ENCODE measurements at places on chromosomes 6 and 20.

GRCh38 chr6:27514906-27515495 lies 42.1 kb upstream of the ZNF184 start:
- DNase-seq = no peak

- no peak for DNase-seq
Observed at GRCh38 chr6:20708367-20709124, 174.3 kb downstream of the CDKAL1 start.

DNA sequence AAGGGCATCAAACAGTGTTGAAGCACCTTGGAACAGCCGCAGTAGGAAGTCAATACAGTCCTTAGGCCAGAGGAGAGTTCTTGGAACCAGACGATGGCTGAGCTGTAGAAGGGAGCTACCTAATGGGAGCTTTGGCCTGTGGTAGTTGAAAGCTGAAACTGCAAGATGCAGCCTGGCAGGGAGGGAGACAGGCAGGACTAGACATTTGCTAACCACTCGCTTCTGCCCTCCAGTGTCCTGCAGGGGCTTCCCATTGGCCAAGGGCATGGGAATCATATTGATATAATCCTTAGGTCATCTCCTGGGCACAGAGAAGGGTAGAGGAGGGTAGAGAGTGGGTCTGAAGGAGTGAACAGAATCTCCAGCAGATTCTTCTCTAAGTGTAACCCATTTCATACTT lies 60.4 kb downstream of the TPD52L1 start:
- no peak for DNase-seq

DNA sequence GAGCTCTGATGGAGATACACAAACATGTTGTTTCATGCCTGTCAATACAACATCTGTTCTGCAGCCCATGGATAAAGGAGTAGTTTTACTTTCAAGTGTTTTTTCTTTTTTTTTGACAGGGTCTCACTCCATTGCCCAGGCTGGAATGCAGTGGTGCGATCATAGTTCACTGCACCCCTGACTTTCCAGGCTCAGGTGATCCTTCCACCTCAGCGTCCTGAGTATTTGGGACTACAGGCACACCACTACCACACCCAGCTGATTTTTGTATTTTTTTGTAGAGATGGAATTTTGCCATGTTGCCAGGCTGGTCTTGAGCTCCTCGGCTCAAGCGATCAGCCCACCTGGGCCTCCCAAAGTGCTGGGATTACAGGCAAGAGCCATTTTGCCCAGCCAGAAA lies 97.0 kb downstream of the SMAP1 start:
- no peak for DNase-seq

- DNase-seq = peak; percentile 72
Observed at GRCh38 chr6:137341681-137342195, 122.6 kb upstream of the IFNGR1 start.

DNA sequence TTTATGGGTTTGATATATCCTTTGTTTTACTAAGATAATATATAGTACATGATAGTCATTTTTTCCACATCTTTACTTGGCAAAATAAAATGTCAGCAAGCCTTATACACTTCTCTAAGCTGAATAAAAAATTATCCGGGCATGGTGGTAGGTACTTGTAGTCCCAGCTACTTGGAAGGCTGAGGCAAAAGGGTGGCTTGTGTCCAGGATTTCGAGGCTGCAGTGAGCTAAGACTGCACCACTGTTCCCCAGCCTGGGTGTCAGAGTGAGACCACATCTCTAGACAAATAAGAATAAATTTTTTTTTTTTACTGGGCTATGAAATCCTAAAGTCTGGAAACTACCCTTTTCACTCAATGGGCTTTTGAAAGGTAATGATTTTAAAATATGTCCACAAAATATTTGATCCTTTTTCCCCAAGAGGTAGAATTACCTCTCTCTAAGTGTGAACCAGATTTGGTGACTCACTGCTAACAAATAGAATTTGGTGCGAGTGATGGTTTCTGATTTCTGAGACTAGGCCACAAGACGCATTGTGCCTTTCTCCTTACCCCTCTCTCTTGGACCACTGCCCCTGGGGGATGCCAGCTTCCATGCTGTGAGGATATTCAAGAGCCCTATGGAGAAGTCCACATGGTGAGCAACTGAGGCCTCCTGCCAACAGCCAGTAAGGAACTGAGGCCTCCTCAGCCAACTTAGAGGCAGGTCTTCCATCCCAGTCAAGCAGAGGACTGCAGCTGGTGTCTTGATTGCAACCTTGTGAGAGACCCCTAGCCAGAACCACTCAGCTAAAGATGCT lies 84.2 kb upstream of the ZNFX1 start:
- DNase-seq = no peak

- no peak for DNase-seq
Observed at GRCh38 chr20:25310921-25311728, 63.2 kb downstream of the PYGB start.

GRCh38 chr20:38132910-38133501 lies 32.1 kb downstream of the TGM2 start:
- DNase-seq = no peak

GRCh38 chr20:23636182-23636907 lies 1.4 kb downstream of the CST3 start:
- DNase-seq = no peak

- DNase-seq = no peak
Observed at GRCh38 chr20:20836836-20837235, 124.4 kb upstream of the RALGAPA2 start.

DNA sequence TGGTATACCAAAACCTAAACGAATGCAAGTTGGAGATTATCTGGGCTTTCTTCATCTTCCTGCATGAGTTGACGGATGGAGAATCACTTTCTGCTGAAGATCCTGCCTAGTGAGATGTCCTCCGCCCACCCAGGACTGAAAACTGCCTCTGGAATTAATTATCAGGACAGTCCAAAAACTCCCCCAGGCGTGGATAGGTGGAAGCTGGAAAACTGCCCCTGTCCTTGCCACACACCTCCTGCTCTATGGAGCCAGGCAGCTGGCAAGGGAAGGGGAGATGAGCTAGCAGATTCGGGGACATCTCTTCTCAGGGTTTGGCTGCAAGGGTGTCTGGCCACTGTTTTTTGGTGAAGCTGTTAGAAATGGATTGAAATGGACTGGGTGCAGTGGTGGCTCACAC lies 89.3 kb upstream of the ZNFX1 start:
- no peak for DNase-seq

DNA sequence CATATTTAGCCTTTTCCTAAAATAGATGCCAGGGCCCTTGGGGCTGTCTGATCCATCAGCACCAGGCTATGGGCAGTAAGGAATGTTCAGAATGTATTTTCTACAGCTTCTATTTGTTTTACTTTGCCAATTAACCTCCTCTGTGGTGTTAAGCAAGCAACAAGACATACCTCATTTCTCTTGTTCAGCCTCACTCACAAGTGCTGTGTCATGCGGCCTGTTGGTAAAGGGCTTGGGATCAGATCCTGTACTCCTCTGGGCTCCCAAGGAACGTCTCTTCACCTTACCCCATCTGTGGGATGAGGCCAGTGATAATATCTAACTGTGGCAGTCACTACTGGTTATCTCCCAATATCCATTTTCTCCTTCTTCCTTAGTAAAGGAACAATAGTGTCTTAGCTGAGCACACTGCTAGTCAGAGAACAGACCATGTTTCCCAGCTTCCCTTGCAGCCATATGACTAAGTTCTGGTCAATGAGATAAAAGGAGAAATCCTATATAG lies 7.0 kb upstream of the DSTN start:
- no peak for DNase-seq

- DNase-seq = peak; percentile 23
Observed at GRCh38 chr20:33653218-33653899, 8.8 kb upstream of the C20orf144 start.

DNA sequence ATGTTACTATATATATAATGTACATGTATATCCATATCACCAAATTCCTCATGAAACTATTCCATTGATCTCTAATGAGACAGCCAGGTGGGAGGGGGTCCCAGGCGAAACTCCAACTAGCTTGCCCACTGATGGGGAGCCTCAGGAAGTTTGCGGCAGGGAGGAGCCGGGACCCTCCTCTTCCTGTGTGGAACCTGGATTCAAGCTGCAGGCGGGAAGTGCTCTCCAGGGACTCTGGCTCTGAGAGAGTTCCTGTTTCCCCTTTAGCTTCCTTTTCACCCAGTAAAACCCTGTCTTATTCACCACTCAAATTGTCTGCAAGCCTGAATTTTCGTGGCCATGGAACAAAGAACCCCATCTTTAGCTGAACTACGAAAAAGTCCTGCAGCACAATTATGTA lies 152.2 kb downstream of the OPN5 start:
- no peak for DNase-seq

DNA sequence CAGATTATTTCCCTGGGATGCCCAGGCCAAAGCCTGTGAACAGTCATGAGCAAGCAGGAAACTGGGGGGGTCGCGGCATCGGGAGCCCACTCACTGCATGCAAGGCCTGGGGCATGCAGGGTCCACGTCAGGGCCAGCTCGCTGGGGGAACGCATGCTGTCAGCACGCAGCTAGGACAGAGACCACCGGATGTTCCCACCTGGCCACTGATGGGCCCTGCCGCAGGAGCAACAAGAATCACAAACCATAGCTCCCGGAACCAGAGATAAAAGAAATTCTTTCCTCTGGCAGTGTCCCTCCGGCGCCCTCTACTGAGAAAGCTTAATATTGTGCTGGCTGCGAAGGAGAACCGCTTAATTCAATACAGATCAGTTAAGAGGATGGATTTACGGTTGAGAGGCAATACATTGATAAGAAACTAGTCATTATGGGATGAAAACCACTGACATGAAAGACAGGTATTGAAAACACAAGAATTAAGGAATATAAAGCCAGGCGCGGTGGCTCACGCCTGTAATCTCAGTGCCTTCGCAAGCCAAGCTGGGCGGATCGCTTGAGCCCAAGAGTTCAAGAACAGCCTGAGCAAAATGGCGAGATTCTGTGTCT lies 32.6 kb downstream of the C6orf15 start:
- peak; percentile 71 for DNase-seq

DNA sequence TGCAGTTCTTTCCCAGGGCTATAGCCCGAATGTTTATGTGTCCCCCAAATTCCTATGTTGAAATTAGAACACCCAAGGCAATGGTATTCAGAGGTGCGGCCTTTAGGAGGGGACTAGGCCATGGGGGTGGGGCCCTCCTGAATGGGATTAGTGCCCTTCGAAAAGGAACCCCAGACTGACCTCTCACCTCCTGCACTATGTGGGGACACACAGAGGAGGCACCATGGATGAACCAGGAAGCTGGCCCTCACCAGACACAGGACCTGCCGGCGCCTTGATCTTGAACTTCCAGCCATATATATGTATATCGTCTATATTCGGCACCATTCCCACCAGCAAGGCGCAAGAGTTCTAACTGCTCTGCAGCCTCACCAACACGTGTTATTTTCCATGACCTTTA lies 101.5 kb upstream of the BHLHE23 start:
- no peak for DNase-seq

- no peak for DNase-seq
Observed at GRCh38 chr20:51456511-51457509, 85.7 kb downstream of the NFATC2 start.

DNA sequence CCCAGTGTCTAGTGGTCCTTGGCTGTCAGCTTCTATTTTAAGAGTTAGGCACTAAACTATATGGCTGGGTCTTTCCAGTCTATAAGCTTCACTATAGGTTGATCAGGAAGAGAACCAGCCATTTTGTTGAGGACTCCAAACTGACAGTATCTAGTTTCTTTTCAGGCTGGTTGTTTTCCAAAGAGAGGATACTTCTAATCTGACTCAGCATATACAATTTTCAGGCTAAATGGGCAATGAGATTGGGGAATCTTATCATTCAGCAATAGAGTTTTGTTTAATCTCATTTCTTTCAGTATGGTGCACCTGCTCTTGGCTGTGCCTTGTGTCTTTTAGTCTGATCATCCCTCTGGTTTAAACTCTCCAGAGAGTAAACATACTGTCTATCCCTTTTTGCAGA lies 20.4 kb upstream of the CTAGE9 start:
- no peak for DNase-seq

DNA sequence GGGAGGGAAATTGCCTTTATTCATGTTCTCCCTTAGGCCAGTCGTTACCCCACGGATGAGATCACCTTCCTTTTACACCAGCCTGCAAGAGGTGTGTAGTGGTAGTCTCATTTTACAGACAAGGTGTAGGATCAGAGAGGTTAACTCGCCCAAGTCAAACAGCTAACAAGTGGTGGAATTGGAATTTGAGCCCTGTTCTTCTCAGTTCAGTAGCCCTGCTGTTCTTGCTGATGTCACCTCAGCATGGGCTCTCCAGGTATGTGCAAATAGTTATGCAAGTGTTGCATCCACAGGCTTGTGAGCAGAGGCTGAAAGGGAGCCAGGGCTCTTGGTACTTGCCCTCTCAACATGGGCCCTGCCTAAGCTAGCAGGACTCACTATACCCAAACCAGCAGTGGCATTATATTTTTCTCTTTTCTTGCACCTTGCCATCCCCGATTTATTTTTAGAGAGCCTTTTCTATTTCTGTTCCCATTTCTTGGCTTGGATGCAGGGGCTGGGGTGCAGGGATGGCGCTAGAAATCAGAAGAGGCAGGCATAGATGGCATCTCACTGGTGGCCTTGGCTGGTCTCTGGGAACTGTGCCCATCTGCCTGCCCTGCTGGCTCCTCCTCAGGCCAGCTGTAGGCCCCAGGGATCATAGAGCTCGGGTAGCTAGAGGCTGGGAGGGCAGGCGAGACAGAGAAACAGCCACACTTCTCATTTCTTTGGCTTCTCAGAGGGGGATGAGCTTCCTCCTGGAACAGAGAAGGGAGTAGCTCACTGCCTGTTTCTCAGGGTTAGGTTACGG lies 18.2 kb downstream of the PPARD start:
- no peak for DNase-seq

- no peak for DNase-seq
Observed at GRCh38 chr20:47355489-47356219, 845 bp downstream of the ZMYND8 start.

DNA sequence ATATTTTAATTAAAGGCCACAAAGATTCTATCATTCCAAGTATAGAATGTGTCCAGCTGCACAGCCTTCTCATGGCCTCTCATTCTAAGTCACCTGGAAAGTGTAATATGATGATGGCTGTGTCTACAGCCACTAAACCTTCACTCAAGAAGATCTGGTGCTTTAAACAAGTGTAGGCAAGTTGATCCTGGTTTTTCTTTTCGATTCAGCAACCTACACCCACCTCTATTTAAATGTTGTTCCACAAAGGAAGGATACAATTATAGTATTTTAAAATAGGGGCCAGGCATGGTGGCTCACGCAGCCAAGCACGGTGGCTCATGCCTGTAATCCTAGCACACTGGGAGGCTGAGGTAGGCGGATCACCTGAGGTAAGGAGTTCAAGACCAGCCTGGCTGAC lies 25.5 kb upstream of the DST start:
- no peak for DNase-seq

- DNase-seq = peak; percentile 26
Observed at GRCh38 chr6:139230391-139230840, 61.4 kb downstream of the TXLNB start.
